Posterior cingulate gyrus (tissue), 11 donors: ENCODE measurements at places on chromosomes 2 and 18.

GRCh38 chr2:72940786-72941185 lies 23.5 kb downstream of the EMX1 start:
- DNase-seq, result peak; percentile 32

GRCh38 chr2:43191947-43192516 lies 34.4 kb downstream of the ZFP36L2 start:
- no peak for DNase-seq

GRCh38 chr2:169141713-169142352 lies 72.5 kb downstream of the DHRS9 start:
- DNase-seq, result no peak

DNA sequence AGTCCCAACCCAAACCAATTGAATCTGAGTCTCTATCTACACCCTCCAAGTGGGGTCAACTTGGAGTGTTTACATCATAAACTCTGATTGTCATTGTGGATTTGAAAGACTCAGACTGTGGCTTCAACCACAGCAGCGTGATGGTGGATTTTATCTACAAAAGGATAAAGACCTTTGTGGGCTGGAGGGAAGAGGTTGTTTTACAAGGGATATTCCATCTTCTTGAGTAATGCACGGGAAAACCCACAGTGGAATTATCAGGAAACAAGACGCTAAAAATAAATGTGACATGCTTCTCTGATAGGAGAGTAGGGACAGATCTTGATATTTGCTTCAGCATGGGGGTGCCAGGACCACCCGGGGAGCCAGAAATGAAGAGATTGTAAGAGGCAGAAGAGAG lies 93.5 kb downstream of the LPIN1 start:
- no peak for DNase-seq

GRCh38 chr2:37201208-37201607 lies 4.9 kb downstream of the CEBPZOS start:
- DNase-seq, result no peak

- DNase-seq, result no peak
Observed at GRCh38 chr2:230671117-230671516, 41.5 kb upstream of the CAB39 start.

- no peak for DNase-seq
Observed at GRCh38 chr2:48532174-48532573, 2.2 kb downstream of the STON1 start.

GRCh38 chr2:1883476-1883875 lies 139.2 kb upstream of the PXDN start:
- no peak for DNase-seq

DNA sequence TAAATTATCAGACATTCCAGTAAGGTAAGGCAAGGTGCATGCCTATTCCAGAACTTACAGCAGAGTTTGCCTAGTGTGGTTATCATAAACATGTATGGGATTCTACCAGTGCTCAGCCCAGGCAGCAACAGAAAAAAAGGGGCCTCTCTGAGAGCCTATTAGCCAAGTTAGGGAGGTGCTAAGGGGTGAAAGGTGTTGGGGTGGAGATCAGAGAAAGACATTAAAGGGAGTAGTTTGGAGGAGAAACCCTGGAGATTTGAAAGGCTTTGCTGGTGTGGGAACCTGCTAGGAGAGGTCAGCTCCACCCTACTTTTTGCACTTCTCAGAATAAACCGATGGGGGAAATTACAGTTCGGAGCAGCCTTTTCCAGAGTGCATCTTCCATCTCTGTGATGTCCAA lies 2.9 kb downstream of the ARPC2 start:
- DNase-seq, result no peak

DNA sequence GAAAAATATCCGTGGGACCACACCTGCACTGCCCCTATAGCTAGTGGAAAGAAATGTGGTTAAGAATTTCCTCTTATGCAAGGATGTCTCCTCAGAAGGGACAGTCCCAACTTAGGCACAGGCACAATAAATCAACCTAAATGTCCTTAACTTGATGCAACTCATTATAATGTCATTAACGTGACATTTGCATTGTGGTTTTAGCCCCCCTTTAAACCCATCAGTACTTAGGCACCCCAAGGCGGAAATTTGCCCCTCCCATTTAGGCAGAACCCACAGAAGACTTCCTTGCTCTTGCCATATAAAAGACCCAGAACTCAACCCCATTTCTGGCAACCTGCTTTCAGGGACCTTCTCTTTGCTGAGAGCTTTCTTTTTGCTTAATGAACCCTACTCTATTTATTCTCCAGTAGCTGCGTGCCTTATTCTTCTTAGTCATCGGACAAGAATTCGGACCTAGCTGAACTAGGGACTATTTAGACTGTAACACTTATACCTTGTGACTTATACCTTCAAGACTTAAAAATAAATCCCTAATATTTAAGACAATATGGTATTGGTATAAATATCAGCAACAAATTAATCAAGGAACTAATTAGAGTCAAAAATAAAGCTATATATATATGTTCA lies 1281.6 kb upstream of the TMEFF2 start:
- DNase-seq, result no peak

GRCh38 chr2:27742571-27742970 lies 28.9 kb upstream of the MRPL33 start:
- DNase-seq, result peak; percentile 56

- DNase-seq, result no peak
Observed at GRCh38 chr2:196489371-196489770, 150.1 kb upstream of the CCDC150 start.

GRCh38 chr2:60533101-60534051 lies 20.1 kb downstream of the BCL11A start:
- DNase-seq, result no peak

GRCh38 chr2:32851777-32852439 lies 94.8 kb upstream of the LTBP1 start:
- no peak for DNase-seq

- DNase-seq, result no peak
Observed at GRCh38 chr2:51335087-51336058, 303.4 kb upstream of the NRXN1 start.

DNA sequence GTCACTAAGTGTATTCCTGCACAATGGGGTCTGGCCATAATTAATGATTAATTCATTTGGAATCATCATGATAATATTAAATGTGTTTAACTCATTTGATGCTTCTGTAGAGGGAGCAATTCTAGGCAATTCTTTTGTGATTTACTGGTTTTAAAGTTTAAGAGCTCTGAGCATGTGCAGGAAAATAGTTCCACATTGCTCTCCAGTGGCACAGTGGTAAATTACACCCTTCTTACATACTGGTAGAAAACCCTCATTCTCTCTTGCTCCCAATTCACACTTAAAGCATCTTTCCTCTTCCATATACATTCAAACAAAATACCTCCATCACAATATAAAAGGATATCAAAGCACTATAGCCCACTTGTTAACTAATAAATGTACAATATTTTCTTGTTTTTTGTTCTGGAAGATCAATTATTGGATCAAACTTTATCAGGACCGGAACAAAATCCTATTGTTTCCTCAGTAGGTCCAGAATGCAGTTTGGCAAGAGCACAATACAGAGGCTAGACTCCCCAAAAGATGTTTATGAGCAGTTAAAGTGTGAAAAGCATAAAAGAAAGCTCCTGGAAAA lies 844.3 kb downstream of the MBD2 start:
- DNase-seq, result peak; percentile 10
